ENCODE measurements at places on chromosomes 1 and 21.

GRCh38 chr1:153711026-153711425 lies 16.8 kb upstream of the INTS3 start:
- DNase-seq = no peak

DNA sequence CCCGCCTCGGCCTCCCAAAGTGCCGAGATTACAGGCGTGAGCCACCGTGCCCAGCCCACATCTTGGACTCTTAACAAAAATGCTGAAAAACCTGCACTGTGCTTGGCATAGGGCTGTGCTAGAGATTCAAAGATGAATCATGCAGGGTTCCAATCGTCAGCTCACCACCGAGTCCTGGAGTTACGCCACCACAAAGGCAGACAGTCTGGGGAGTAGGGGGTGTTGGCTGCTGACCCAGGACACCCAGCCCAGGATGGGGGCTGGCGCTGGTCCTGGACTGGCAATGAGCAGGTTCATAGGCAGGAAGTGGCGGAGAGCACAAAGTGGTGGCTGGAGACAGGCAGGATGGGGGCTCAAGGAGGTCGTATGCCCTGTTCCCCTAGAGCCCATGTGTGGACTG lies 16.0 kb downstream of the PSRC1 start:
- peak; percentile 64 for DNase-seq

GRCh38 chr1:234611847-234612351 lies 1.9 kb upstream of the IRF2BP2 start:
- DNase-seq = no peak

DNA sequence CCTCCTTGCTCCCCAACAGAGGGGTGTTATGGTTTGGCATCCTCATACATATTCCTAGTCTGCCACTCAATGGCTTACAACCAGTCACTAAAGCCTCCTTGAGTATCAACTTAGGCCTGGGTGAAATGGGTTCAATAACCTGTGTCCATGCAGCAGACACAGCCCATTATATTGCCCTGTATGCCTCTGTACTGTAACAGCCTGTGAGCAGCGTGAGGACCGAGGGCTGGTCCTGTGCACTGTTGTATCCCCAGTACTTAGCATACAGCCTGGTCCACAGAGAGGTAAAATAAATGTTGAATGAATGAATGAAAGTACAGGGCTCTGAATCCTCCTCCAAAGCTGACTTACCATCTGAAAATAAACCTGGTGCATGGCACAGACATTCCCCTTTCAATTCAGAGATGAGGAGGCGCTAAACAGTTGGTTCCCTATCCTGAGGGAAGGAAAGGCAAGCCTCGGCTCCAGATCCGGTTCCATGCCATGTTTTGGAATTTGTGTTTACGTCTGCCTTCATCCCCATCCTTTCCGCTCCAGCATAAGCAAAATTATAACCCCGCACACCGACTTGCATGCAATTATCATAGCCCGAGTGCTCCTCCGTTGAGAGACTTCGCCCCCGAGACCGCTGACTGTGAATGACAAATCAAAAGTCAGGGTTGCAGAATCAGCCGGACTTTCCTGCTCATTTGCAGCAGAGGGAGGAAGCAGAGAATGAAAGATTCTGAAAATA lies 45.0 kb upstream of the DNAJC6 start:
- DNase-seq = peak; percentile 79

DNA sequence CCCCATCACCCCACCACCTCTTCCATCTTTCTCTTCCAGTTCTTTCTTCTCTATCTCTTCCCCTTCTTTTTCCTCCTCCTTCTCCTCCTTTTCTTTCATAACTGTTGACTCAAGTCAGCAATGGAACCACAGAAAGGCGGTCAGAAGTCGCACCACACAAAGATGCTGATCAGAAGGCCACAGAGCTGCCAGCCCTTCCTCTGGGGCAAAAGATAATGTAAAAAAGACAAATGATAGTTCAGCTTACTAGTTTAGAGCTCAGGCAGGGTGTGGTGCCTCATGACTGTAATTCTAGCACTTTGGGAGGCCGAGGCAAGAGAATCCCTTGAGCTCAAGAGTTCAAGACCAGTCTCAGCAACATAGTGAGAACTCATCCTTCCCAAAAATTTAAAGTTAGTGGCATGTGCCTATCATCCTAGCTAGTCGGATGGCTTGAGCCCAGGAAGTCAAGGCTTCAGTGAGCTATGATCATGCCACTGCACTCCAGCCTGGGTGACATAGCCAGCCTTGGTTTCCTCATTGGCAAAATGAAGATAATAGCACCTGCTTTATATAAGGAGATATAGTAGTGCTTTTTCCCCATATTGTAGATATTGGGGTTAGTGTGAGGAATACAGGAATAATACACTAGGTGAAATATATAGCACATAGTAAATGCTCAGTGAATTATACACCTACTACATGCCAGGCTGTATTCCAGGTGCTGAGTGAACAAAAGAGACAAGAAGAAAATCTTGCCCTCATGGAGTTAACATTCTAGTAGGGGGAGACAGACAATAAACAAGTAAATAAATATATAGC lies 12.5 kb upstream of the IGSF3 start:
- DNase-seq = no peak

DNA sequence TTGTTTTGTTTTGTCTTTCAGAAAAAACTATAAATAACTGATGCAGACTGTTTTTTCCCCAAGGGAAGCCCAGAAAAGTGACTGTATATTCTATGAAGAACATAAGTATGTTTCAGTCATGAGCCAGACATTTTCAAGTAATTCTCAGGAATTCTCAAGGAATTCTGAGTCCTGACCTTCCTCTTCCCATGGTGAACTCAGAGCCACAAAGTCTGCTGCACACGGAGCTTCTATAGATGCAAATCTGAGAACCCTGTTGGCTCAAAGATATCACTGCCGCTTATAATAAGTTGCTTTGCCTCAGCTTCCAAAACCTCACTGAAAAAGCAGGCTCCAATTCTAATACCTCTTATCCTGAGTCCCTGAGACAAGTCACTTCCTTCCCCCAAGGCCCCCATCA lies 418.5 kb upstream of the RUNX1 start:
- peak; percentile 91 for DNase-seq

- DNase-seq = no peak
Observed at GRCh38 chr1:9238550-9238949, 4.0 kb downstream of the H6PD start.

DNA sequence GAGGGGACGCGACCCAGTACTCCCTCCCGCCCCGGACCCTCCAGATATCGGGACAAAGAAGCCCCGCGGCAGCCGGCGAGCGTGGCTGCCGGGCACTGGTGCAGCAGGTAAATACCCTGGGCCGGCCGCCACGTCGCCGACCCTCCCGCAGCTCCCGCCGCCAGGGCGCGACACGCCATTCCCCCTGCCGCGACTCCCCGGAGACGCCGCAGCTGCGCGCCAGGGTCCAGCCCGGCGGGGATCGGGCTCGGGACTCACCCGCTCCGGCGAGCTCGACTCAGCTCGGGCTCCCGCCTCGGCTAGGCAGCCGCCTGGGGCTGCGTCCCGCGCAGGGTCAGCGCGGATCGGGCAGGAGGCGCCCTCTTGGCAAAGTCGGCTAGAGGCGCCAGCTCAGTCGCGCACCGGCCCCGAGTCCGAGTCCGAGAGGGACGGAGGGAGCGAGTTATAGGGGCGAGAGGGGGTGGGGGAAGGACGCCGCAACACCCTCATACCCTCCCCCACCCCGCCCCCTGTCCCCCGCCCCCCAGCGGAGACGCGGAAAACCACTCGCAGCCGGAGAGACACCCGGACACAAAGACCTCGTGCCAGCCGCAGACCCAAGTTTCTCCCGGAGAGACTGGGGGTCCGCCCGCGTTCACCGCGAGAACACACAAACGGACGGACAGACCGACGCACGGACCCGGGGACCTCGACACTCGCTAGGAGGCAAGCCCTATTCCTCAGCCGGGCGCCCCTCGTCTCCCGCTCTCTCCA lies 985 bp downstream of the SYT6 start:
- peak; percentile 52 for DNase-seq

DNA sequence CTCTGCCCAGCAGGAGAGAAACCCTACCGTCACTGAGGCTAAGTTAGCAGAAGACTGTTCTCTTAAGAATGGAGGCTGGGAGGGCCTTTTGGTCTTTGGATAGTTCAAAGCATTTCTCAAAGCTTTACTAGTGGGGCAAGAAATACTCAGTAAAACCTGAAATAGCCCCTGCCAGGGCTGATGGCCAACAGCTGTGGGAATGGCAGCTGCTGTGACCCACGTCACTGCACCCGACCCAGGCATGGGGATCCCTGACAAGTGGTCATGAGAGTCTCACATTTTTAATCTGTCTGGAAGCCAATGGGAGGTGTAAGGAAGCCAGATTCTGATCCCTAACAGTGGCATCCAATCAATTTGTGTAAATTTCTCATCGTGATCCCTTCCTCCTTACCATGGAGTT lies 44.5 kb upstream of the ENAH start:
- DNase-seq = no peak

DNA sequence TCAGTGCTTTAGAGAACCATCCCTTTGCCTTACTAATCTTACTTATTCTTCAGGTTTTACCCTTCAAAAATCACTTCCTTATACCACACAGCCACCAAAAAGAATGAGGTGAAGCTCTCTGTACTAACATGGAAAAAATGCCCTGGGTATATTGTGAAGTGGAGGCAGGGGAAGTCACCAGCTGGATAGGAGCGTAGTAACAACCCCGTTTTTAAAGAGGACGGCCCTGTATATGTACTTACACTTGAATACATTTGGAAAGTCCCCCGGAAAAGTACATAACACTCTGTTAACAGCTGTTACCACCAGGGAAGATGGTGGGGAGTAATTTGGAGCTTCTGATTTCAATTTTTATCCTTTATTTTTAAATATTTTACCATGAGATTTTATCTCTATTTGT lies 28.2 kb upstream of the KHDRBS1 start:
- DNase-seq = peak; percentile 18

DNA sequence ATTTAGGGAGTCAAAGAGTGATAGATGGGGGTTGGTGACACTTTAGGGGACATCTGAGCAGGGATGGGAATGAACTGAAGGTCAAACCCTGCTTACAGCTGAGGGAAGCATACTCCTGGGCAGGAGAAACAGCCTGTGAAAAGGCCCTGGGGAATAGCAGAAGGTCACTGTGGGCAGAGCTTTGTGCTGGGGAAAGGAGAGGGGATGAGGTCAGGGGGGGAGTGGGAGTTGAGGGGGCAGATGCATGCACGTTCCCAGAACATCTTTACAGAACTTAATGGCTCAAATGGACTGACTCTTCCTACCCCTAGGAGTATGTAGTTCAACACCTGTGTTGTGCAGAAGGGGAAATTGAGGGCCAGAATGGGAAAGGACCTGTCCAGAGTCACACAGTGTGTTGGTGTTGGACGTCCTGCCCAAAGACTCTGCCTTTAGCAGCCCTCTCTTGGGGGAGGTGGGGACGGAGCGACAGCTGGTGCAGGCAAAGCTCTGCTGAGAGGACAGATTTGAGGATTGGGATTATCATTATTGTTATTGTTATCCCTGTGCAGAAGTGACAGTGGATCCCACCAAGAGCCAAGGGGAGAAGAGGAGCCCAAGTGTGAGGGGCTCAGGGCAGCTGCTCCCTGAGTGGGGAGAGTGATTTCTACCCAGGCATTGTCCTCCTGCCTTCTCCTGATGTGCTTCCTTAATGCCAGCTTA lies 116.5 kb downstream of the PTPRU start:
- no peak for DNase-seq

GRCh38 chr1:3186526-3186921 lies 117.5 kb downstream of the PRDM16 start:
- DNase-seq = peak; percentile 74

- DNase-seq = no peak
Observed at GRCh38 chr1:15538771-15539170, 12.1 kb downstream of the DNAJC16 start.

- DNase-seq = no peak
Observed at GRCh38 chr1:1215080-1215676, 1.2 kb upstream of the TNFRSF4 start.

GRCh38 chr1:100851726-100852125 lies 42.9 kb downstream of the EXTL2 start:
- no peak for DNase-seq

DNA sequence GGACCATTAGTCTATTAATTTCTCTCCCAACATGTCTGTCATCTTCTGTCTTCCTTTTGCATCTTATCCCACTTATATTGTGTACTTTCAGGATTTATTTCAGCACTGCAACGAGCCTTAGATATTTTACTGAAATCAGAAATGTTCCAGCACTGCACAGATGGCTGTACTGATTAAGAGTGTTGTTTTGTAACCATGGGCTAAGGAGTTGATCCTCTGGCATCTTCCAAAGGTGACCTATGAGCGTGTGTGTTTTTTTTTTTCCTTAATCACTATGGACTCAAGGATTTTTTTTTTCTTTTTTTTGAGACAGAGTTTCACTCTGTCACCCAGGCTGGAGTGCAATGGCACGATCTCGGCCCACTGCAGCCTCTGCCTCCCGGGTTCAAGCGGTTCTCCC lies 7.1 kb upstream of the DDX59 start:
- DNase-seq = no peak

DNA sequence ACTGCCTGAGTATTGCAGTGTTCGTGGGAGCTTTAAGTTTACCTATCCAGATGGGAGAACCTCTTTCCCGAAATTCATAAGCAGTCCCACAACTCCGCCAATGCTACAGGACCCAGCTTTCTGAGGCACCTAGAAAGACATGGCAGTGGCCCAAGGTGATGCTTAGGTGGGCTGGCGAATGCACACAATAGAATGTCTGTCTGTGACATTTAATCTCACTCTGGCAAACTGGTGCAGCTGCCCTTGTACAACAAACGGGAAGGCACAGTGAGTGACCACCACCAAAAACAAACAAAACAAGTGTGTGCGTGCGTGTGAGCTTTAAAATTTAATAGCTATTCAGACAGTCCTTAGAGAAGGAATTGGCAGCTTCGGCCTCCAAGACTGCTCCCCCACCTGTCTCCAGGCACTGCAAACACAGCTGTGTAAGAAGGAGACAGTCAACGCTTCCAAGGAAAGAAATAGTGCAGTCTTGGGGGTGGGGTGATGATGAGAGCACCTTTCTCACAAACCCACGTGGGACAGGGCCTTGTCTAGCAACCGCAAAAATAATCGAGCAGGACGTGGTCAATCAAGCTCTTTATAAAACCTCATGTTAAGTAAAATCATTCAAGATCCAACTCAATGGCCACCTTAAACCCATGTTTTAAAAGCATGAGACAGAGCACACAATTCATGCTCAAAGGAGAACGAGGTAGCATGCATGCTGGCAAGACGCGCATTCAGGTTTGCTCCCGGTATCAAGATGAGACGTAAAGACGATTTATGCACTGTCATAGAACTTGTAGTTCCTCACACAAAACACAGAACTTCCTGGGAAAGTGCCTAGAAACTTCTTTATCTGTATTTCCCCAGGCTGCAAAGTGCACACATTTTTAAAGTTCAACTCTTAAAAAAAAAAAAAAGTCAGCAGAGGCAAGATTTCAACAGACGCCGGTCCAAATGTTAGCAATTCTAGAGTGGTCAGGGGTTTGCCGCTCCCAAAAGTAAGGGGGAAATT lies 84.1 kb downstream of the TM2D1 start:
- DNase-seq = no peak

- DNase-seq = peak; percentile 42
Observed at GRCh38 chr1:160362168-160362957, 4.5 kb upstream of the NHLH1 start.

DNA sequence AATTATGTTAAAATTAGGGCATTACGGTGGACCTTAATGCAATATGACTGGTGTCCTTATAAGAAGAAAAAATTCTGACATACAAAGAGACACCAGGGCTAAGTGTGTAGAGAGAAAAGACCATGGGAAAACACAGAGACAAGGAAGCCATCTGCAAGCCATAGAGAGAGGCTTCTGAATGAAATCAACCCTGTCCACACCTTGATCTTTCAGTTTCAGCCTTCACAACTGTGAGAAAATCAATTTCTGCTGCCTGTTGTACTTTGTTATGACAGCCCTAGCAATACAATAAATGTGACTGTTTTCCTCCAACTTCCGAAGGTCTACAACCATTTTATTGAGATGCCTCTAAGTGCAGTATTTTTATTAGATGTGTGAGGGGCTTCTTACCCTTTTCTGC lies 1407.2 kb downstream of the MRPL39 start:
- no peak for DNase-seq

Measured in fibroblast of skin of scalp (primary cell).